ENCODE measurements at places on chromosomes 3 and 15.
A peak's percentile ranks its signal among the peaks of the same experiment; 100 is the strongest.

DNA sequence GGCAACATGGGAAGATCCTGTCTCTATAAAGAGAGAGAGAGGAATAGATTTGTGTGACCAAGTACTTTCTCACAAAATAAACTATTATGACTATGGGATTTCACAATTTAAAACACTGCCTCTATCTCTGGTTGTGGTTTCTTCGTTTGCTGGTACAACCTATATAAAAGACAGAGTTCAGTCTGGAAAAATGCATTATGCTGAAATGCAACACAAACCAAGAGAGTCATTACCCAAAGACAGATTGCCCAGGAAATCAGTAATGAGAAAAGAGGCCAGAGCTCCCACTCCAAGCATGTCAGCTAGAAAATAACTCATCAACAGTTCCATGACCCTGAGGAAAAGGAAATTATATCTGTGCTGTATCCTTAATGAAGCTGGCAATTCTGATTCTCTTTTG lies 23.2 kb downstream of the GPR176 start:
- peak; percentile 69 for DNase-seq

GRCh38 chr3:10957976-10958749 lies 34.4 kb upstream of the SLC6A1 start:
- peak; percentile 39 for DNase-seq

- no peak for DNase-seq
These were observed 73.5 kb upstream of the CSPG5 start for GRCh38 chr3:47652142-47652541.

DNA sequence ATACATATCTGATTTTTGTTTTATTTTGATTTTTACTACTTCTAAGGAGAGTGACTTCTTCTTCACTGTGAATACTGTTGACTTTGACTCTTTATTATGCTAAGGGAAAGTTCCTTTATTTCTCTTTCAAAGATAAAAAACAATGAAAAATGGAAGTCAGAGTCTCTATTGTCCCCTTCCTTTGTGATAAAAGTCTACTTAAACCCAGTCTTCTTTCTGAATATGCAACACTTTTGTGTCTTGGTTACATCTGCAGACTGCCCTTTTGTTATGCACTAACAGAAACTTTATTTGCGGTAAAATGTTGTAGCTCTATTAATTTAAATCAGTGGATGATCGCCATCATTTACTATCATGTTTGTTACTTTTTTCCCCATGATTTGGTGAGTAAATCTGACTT lies 13.2 kb downstream of the PARP15 start:
- DNase-seq = no peak

DNA sequence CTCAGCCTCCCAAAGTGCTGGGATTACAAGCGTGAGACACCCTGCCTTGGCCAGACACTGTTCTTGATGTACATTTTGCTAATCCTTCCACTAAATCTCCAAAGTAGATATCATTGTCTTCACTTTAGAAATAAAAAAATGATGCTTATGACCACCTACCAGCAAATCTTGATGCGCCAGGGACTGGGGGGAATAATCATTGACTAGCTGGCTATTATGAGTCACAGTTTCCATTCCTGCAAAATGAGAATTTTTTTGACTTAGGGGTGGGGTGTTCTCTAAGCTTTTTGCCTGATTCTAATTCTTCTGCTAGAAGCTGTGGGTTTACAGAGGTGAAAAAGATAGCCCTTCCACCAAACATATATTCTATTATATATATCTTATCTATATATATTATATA lies 17.1 kb upstream of the RFC4 start:
- peak; percentile 57 for DNase-seq

DNA sequence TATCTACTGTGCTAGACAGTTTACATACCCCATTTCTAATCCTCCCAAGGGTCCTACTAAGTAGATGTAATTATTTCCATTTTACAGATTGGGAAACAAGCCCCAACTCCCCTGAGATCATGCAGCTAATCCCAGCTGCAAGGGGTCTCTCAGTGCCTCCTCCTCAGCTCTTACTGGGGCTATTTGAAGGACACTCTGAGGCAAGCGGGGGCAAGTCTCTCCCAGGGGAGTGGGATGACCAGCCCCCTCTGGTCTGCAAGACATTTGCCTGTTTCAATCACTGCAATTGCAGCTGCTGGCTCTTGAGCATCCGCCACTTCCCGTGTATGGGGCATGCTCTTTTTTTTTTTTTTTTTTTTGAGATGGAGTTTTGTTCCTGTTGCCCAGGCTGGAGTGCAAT lies 11.4 kb downstream of the LAMP3 start:
- no peak for DNase-seq

DNA sequence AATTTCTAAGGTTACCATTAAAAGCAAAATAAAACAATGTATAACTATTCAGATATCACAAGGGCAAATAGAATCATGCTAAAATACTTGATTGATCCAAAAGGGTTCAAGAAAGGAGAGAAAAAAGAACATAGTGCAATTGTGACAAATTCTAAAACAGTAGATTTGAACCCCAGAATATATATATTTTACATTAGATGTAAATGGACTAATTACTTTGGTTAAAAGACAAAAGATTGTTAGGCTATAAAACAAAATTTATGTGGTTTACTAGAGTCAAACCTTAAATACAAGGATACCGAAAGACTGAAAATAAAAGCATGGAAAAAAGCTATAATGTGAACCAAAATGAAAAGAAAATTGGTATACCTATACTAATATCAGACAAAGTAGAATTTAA lies 129.3 kb downstream of the ADAMTSL3 start:
- no peak for DNase-seq

Data from cardiac fibroblast (primary cell).